ENCODE measurements at places on chromosomes 1 and 21. TPM values are rescaled to one million over a fixed set of nuclear protein-coding genes. Genes with fewer than 3 reads are reported as not detected.
A peak's percentile ranks its signal among the peaks of the same experiment; 100 is the strongest.

DNA sequence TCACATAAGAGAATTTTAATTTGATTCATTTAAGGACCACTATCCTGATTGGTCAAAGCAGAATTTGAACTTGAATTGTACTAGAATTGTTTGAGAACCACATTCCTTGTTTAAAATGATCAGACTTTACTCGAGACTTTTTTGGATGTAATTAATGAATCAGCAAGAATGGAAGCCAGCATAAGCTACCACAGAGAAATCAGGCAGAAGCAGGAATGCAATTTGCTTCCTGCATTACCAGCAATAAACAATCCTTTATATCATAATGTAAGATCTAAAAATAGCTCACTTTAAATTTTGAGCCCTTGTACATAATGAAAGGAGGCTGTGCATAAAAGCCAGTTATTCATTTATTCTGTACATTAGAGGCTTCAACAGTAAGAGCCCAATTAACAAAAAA is 119.8 kb upstream of the BACE2 start:
- no peaks in the 10 kb centered on the region for H3K27me3 ChIP-seq
- no peak for DNase-seq
- no peaks in the 10 kb centered on the region for H3K4me1 ChIP-seq
- H3K27ac ChIP-seq: no peak overlapping the region

DNA sequence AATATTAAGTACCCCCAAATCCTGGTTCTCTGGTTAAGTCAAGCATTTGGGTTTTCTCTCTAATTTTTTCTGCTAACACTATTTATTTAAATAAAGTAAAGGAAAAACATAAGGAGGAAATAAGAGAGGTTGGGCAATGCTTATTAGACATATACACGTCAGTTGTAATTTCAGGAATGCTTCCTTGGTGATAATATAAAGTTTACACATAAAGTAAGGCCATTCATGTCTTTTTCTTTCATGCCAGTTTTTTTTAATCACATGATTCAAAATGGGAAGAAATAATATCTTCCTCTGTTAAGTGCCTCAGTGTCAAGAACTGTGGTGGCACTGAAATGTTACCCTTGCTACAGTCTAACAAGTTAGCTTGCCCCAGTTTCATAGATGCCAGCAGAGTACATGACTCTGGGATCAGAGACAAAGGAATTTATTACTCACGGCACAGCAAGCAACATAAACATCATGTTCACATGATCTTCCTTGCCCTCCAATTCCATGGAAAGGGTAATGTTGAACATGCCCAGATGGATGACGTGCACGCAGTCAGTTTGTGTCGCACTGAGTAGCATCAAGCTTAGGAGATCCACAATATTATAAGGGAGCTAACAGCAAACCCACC is 184.9 kb downstream of the PLA2G4A start:
- no peak for DNase-seq
- H3K4me3 ChIP-seq: no peak overlapping the region
- H3K36me3 ChIP-seq: no peaks in the 10 kb centered on the region
- no peak overlapping the region for H3K27ac ChIP-seq
- H3K27me3 ChIP-seq: no peaks in the 10 kb centered on the region

The ELAPOR1 gene
- total RNA-seq: 0.12 TPM

DNA sequence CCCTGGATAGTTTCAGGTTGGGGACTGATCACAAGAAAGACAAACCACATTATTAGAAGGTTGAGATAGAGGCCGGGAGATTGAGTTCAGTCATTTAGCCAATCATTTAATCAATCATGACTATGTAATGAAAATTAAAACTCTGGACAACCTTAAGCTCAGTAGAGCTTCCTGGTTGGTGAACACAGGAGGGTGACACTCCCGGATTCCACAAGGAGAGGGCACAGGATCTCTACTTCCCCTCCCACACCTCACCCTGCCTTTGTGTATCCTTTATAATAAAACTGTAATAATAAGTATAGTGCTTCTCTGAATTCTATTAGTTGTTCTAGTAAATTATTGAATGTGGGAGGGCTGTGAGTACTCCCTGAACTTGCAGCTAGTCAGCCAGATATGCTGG is 150.1 kb downstream of the PIK3R3 start:
- no peak for DNase-seq
- no peaks in the 10 kb centered on the region for H3K4me1 ChIP-seq
- H3K27ac ChIP-seq: no peak overlapping the region

DNA sequence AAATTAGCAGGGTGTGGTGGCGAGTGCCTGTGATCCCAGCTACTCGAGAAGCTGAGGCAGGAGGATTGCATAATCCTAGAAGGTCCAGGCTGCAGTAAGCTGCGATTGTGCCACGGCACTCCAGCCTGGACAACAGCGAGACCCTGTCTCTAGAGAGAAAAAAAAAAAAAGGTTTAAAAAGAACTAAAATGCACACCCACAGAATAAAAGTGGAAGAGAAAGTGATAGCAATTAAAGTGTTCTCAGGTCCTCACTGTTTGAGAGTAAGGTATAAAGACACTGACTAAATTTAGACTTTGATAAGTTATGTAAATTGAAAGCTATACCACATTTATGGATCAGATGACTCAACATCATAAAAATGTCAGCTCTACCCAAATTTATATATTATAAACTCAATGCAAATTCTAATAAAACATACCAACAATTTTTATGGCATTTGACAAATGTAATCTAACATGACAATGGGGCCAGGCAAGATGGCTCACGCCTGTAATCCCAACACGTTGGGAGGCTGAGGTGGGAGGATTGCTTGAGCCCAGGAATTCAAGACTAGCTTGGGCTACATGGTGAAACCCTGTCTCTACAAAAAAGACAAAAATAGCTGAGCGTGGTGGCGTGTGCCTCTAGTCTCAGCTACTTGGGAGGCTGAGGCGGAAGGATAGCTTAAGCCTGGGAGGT is 11.8 kb downstream of the ZBTB17 start:
- no peaks in the 10 kb centered on the region for H3K27me3 ChIP-seq
- H3K27ac ChIP-seq: no peak overlapping the region
- H3K36me3 ChIP-seq: no peaks in the 10 kb centered on the region
- no peak overlapping the region for H3K4me3 ChIP-seq
- no peak for DNase-seq
- peaks cover 42% of the 10 kb centered on the region for H3K4me1 ChIP-seq

DNA sequence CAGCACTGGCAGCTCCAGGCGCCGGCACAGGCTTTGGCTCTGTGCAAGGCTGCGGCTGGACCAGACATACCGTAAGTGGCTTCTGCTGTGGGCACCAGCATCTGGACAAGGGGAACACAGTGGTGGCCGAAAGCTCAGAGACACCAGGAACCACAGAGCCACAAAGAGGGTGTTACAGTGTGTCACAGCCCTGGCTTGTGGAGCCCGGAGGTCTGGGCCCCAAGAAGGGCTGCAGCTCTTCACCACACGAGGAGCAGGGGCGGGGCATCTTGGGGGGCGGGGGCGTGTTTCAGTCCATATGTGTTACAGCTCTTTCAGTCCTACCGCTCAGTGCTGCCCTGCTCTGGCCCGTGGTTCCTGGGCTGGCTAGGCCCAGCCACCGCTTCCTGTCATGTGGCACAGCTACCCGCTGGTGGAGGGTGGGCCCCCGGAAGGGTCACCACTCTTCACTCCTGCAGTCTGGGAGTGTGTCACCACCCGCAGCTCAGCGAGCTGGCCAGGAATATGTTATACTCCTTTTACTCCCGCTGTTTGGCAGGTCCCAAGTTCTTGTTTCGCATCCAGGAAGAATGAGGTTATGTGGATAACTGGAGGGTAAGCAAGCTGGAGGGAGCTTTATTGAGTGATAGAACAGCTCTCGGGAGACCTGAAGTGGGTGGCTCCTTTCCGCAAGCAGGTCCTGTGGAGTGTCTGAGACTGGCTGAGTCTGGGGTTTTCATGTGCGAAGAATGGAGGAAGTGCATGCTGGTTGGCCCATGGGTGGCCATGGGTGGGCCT is 3.3 kb upstream of the LSM10 start:
- H3K27ac ChIP-seq: peak overlapping the region; percentile 3
- no peaks in the 10 kb centered on the region for H3K4me1 ChIP-seq
- H3K27me3 ChIP-seq: no peaks in the 10 kb centered on the region
- peak; percentile 87 for DNase-seq

- H3K27me3 ChIP-seq: no peaks in the 10 kb centered on the region
- no peak for DNase-seq
- no peaks in the 10 kb centered on the region for H3K4me1 ChIP-seq
Observed at GRCh38 chr1:176765608-176766007, 302.6 kb downstream of the PAPPA2 start.

DNA sequence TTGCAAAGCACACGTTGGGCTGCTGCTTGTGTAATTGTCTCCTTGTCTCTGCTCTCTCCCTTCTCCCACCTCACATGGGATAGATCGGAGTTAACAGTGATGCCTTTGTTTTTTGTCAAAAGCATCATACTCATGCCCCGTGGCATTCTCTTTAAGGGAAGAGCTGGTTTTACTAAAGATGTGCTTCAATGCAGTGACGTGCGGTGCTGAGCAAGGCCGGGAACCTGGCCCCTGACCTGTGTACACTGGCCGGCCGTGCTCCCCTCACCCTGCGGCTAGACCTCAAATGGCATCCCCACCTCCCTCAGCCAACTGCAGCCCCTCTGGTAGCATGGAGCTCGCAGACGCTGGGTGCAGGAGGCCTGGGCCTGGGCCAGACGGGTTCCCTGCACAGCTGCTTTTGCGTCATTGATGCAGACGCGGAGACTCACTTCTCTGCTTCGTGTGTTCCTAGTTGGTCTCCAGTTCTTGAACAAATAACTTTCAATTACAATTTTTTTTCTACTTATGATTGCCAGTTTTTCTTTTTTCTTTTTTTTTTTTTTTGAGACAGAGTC is 19.9 kb downstream of the AGPAT3 start:
- H3K36me3 ChIP-seq: no peaks in the 10 kb centered on the region
- H3K27me3 ChIP-seq: no peaks in the 10 kb centered on the region
- H3K4me1 ChIP-seq: peaks cover 44% of the 10 kb centered on the region
- no peak overlapping the region for H3K4me3 ChIP-seq
- no peak overlapping the region for H3K27ac ChIP-seq

DNA sequence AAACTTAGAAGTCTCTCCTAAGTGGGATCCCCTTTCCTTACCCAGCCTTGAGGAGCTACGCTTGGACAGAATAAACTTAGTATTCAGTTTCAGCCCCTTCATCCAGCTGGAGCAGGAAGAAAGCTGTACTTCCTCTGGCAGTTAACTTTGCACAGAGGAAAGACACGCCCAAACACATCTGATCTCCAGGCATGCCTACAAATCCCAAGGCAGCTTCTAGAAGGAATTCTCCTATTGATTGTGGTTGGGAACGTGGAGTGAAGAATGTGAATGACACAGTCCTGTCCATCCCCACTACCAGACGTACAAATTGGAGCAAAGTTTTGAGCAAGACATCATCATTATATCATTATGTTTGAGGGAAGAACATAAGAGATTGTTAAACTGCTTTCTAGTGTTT is 6.6 kb upstream of the AK4 start:
- no peak for DNase-seq
- H3K4me1 ChIP-seq: no peaks in the 10 kb centered on the region
- H3K36me3 ChIP-seq: no peaks in the 10 kb centered on the region
- no peak overlapping the region for H3K4me3 ChIP-seq
- no peak overlapping the region for H3K27ac ChIP-seq
- no peaks in the 10 kb centered on the region for H3K27me3 ChIP-seq

The LCE2C gene
- not detected for total RNA-seq

GRCh38 chr1:52599236-52599635 is 2.9 kb upstream of the GPX7 start:
- H3K4me3 ChIP-seq: no peak overlapping the region
- H3K27ac ChIP-seq: no peak overlapping the region

The SLC22A15 gene
- total RNA-seq: 3.9 TPM

DNA sequence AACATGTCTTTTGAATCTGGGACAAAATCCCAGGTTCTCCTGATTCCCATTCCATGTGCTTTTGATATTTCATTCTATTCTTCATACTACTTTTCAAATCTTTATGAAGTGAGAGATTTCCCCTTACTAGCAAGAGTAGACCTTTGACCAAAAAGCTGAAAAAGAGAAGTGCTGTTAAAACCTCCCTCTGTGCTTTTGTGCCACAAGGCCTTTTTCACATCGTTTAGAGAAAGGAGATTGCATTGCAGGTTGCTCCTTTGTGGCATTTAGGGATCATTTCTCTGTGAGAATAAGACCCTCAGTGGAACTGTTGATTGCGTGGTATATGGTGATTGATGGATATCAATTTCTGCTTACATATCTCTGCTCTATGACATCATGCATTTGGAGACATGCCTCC is 148.8 kb downstream of the TGFB2 start:
- no peaks in the 10 kb centered on the region for H3K4me1 ChIP-seq
- H3K4me3 ChIP-seq: no peak overlapping the region
- DNase-seq: no peak
- H3K27ac ChIP-seq: no peak overlapping the region
- no peaks in the 10 kb centered on the region for H3K36me3 ChIP-seq

DNA sequence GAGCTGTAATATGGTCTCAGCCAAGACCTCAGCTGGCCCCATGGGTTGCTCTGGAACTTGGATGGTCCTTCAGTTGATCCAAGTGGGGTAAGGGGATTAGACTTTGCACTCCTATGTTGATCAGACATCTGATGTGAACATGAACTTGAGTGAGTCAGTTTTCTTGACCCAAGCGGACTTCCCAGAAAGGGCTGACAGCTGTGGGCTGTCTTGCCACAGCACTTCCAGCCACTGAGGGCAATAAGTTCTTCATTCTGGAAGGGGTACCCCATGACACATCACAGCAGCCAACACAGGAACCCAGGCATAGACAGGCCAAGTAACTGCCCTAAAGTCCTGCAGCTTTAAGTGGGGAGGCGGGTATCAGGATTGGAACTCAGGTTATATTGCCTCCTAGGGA is 93.9 kb upstream of the USP24 start:
- no peaks in the 10 kb centered on the region for H3K4me1 ChIP-seq
- H3K27ac ChIP-seq: no peak overlapping the region
- H3K27me3 ChIP-seq: no peaks in the 10 kb centered on the region
- H3K36me3 ChIP-seq: no peaks in the 10 kb centered on the region

GRCh38 chr1:58162952-58163550 is 383.5 kb downstream of the OMA1 start:
- no peaks in the 10 kb centered on the region for H3K4me1 ChIP-seq
- DNase-seq: peak; percentile 61

- no peaks in the 10 kb centered on the region for H3K27me3 ChIP-seq
- H3K4me1 ChIP-seq: no peaks in the 10 kb centered on the region
- no peak overlapping the region for H3K27ac ChIP-seq
- H3K36me3 ChIP-seq: no peaks in the 10 kb centered on the region
Observed at GRCh38 chr21:15355066-15355465, 290.3 kb upstream of the NRIP1 start.

DNA sequence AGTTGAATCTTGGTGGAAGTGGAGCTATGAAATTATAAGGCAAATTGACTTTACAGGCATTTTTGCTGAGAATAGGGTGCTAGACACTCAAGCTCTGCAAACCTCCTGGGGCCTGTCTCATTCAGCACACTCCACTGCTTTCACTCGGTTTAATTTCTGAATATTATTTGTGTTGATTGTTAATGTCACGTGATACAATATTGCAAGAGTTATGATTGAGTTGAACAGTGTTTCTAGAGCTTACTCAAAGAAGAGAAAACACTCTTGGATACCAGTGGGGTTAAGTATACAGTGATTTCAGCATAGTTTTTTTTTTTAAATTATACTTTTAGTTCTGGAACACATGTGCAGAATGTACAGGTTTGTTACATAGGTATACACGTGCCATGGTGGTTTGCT is 49.7 kb downstream of the C21orf91 start:
- no peaks in the 10 kb centered on the region for H3K27me3 ChIP-seq
- H3K4me1 ChIP-seq: no peaks in the 10 kb centered on the region
- no peak for DNase-seq

The GBP6 gene
- total RNA-seq: 0.19 TPM
